ENCODE measurements at places on chromosomes 6 and 20. TPM values are rescaled to one million over a fixed set of nuclear protein-coding genes. Genes with fewer than 3 reads are reported as not detected.

- DNase-seq = no peak
Measured at GRCh38 chr6:87815449-87815848, 113.4 kb upstream of the AKIRIN2 start.

GRCh38 chr6:101108286-101108685, 227.2 kb upstream of the ASCC3 start:
- DNase-seq = no peak

- no peak for DNase-seq
Measured at GRCh38 chr20:34472246-34472925, 43.8 kb upstream of the DYNLRB1 start.

TBXT gene
- total RNA-seq = 2.2 TPM

GRCh38 chr20:61253640-61254511, 1.8 kb downstream of the CDH4 start:
- DNase-seq = no peak

BNIP5 gene
- not detected for total RNA-seq

DNAH8 gene
- total RNA-seq = not detected

PNPLA1 gene
- total RNA-seq = not detected

GRCh38 chr6:100203400-100203799, 209.4 kb upstream of the MCHR2 start:
- no peak for DNase-seq
